ENCODE measurements at places on chromosomes 13 and 19.

- H3K27me3 ChIP-seq, result no peaks in the 10 kb centered on the region
- peaks cover 6% of the 10 kb centered on the region for H3K36me3 ChIP-seq
- H3K27ac ChIP-seq, result peak overlapping the region; percentile 80
- H3K4me3 ChIP-seq, result peak overlapping the region; percentile 57
- peaks cover 24% of the 10 kb centered on the region for H3K4me1 ChIP-seq
- peak; percentile 51 for DNase-seq
Measured at GRCh38 chr19:1189419-1189818, 15.4 kb upstream of the SBNO2 start.

GRCh38 chr13:113047587-113047986 is 58.0 kb upstream of the F7 start:
- no peak overlapping the region for H3K4me3 ChIP-seq
- H3K27ac ChIP-seq, result no peak overlapping the region
- no peaks in the 10 kb centered on the region for H3K27me3 ChIP-seq
- no peak for DNase-seq
- no peaks in the 10 kb centered on the region for H3K36me3 ChIP-seq
- H3K4me1 ChIP-seq, result no peaks in the 10 kb centered on the region

DNA sequence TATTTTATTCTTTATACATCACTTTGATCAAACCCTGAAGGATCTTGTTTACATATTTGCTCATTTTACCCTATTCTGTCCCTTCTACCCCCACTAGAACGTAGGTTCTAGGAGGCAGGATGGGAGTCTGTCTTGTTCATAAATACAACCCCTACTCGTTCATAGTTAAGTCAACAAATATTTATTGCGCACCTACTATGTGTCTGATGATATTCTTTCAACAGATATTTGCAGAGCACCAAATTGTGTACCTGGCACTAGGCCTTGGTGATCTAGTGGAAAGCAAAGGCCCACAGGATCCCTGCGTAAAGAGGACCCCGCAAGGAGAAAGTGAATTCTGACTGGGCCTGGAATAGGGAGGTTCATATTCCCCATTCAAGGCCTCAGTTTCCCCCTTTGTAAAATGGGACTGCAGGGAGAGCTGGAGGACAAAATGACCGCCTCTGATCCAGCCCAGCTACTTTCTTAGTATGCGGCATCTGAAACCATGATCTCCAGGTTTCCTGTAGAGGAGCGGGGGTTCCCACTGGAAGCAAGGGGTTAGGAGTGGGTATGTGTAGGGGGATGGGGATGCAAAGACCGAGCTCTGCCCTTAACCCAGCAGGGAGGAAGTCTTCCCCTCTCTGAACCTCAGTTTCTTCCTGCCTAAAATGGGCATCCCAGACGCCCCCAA is 534 bp upstream of the GEMIN7 start:
- H3K27ac ChIP-seq, result peak overlapping the region; percentile 94
- no peak for DNase-seq
- peaks cover 54% of the 10 kb centered on the region for H3K4me1 ChIP-seq
- no peaks in the 10 kb centered on the region for H3K27me3 ChIP-seq
- peak overlapping the region; percentile 97 for H3K4me3 ChIP-seq
- peaks cover 25% of the 10 kb centered on the region for H3K36me3 ChIP-seq

DNA sequence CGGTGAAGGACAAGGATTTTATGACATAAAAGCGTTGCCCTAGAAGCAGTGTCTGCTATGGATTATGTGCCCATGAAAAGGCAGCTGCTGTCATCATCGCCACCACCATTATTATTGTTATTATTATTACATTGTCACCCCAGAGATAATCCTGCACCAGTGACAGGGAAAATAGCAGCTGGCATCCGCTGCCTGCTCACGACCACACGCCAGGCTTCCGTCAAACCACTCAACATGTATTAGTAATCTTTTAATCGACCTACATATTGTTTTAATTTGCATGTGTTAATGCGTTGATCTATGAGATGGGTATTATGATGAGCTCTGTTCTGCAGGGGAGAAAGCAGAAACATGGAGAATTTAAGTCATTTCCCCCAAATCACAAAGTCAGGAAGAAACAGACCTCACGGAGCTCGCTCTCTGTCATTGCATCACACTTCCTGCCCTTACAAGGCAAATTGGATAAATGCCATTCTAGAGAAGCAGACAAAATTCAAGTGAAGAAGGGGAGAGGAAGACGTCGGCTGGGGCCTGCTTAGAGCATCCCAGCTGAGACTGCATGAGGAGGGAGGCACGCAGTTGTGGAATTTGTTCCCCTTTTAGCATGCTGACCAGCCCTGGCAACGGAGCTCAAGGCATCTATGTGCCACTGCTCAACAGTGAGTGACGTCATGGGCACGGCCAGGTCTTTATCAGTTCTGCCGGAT is at the start of gene FFAR3:
Gene FFAR3 (plus strand): TSS at position 594 of the 707 bp plus-strand sequence. CDS start 431 bp downstream, outside the sequence.
- DNase-seq, result no peak
- H3K4me3 ChIP-seq, result no peak within 1 kb of the TSS
- peaks cover 14% of the 10 kb centered on the region for H3K4me1 ChIP-seq
- H3K27ac ChIP-seq, result no peak within 1 kb of the TSS
- H3K27me3 ChIP-seq, result peaks cover 35% of the 10 kb centered on the region
- H3K36me3 ChIP-seq, result peaks cover 2% of the 10 kb centered on the region

- no peak for DNase-seq
- H3K4me3 ChIP-seq, result no peak overlapping the region
- H3K27ac ChIP-seq, result no peak overlapping the region
- peaks cover 2% of the 10 kb centered on the region for H3K36me3 ChIP-seq
- H3K27me3 ChIP-seq, result no peaks in the 10 kb centered on the region
Measured at GRCh38 chr13:62123409-62123808, 707.8 kb upstream of the PCDH20 start.

DNA sequence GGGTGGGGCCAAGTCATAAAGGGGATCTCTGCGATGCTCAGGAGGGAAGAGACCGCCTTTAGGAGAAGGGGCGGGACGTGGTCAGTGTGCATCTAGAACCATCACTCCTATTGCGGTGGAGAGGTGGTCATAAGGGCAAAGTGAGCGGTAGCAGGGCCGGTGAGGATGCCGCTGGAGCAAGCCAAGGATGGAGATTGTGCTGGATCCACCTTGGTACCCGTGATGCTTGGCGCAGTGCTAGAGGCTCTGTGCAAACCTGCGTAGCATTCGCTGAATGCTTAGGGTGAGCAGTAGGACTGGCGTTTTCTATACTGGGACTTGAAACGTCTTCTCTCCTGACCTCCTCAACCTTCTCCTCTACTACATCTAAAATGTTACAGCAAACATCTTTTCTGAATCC is 294.2 kb downstream of the FGF9 start:
- H3K4me3 ChIP-seq, result no peak overlapping the region
- no peaks in the 10 kb centered on the region for H3K36me3 ChIP-seq
- H3K27me3 ChIP-seq, result peaks cover 14% of the 10 kb centered on the region
- no peak for DNase-seq
- H3K4me1 ChIP-seq, result no peaks in the 10 kb centered on the region

DNA sequence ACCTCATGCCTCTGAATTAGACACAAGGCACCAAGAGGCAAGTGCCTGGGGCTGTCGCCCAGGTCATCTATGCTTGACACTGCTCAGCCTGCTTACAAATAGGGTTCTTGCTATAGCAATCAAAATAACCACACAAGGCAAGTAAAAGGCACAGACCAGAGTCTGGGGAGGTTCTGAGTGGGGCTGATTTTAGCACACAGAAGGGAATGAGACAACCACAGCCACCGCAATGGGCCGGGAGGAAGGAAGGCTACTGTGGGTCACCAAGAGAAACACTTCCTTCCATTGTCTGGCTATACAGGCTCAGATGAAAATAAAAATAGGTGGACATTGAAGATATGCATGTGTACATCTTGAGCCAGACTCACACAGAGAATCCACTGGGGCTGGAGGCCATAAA is 159.1 kb downstream of the DLEU7 start:
- no peak overlapping the region for H3K4me3 ChIP-seq
- no peaks in the 10 kb centered on the region for H3K27me3 ChIP-seq
- H3K36me3 ChIP-seq, result peaks cover 3% of the 10 kb centered on the region
- no peak for DNase-seq

GRCh38 chr13:111530137-111530870 is 209.9 kb downstream of the TEX29 start:
- H3K4me3 ChIP-seq, result no peak overlapping the region
- H3K27me3 ChIP-seq, result peaks cover 48% of the 10 kb centered on the region
- no peaks in the 10 kb centered on the region for H3K36me3 ChIP-seq
- no peaks in the 10 kb centered on the region for H3K4me1 ChIP-seq

DNA sequence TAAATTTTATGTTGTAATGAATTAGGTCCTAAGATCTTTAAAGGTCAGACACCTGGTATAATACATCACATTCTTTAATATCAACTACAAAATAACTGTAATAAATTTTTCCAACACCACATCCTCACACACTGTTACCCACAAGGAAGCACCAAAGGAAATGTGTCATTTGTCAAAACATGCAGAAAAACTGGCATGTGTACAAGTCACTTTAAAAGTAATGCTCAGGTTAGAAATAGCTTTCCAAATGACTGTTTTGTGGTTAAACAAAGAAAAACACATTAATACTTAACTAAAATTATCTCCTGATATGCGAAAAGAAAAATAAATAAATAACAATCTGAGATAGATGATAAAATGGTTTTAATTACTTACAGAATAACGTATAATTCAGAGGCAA is 74.7 kb downstream of the MZT1 start:
- H3K27me3 ChIP-seq, result peaks cover 75% of the 10 kb centered on the region
- no peak overlapping the region for H3K4me3 ChIP-seq
- no peak overlapping the region for H3K27ac ChIP-seq
- no peak for DNase-seq
- no peaks in the 10 kb centered on the region for H3K4me1 ChIP-seq

DNA sequence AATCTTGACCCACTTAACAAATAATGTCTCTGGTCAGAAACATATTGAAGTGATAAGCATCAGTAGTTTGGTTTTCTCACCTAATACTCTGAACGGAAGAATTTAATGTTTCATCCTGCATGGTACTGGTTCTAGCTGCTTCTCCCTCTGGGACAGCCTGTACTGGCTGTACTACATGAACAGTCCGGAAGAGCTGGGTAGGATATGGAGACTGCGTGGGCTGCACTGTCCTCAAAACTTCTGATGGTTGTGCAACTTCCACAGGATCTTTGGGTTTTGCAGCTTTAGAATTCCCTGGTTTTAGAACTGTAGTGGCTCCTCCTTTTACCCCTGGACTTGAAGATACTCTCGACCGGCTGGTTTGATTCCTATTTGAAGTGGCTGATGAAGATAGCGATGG is 78.3 kb downstream of the ELF1 start:
- H3K36me3 ChIP-seq, result peaks cover 88% of the 10 kb centered on the region
- no peak for DNase-seq
- no peak overlapping the region for H3K4me3 ChIP-seq

Measured in central memory CD8-positive, alpha-beta T cell (primary cell).